ENCODE measurements at places on chromosomes 6 and 20.

DNA sequence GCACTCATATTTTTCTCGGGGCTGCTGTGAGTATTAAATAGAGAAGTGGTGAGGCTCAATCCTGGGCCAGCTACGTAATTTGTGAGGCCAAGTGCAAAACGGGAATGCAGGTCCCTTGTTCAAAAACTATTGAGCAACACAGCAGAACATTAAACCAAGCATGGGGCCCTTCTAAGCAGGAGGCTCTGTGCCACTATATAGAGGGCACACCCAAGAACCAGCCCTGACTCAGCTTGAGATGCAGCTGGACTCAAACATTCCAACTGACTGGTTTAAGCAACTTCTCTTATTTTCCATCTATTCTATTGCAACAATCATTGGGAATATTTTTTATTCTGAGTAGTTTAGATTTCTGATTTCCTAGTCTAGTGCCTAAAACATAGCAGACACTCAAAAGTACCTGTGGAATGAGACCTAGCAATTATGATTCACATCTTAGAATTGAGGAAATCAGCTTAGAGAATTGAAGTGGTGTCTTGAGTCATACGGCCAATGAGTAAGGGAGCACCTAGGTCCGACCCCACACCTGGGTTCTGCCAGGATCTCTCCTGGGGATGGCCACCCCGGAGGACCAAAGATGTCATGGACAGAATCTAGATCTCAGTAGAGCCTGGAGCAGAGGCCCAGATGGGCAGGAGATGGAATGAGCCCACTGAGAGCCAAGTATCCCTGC is 1.3 kb downstream of the SIRPB2 start:
- DNase-seq: no peak

- no peak for DNase-seq
Measured at GRCh38 chr6:114049367-114049966, 78.5 kb upstream of the HDAC2 start.

DNA sequence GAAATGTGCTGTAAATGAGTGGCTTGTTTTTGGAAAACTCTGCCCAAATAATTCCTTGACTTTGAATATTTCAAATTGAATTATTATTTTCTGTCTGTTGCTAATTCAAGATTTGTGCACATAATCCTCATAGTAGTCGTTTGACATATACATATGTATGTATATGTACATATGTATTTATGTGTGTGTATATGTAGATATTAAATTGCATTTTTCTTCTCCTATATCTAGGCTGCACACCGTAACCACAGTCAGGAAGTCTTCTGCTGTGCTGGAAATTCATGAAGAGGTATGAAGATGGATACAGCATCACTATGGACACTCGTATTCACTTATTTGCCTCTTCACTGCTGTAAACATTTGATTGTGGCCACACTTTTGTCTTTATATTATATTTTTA is 29.6 kb downstream of the OPN5 start:
- DNase-seq: no peak

DNA sequence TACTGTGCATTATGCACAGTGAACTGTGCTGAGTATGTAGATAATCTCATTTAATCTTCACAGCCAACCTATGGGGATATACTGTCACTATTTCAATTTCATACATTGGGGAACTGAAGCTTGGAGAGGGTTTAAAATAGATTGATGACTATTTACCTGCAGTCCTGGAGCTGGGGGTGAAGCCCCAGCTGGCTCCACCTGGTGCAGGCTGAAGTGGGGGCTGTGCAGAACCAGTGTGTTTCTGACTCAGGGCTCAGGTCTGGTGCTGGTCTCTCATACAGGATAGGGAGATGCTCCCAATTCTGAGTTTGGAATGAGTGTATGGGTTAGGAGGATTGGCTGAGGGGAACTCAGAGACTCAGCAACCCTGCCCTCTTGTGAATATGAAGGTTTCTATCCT is 176.1 kb upstream of the CEP162 start:
- DNase-seq: no peak

DNA sequence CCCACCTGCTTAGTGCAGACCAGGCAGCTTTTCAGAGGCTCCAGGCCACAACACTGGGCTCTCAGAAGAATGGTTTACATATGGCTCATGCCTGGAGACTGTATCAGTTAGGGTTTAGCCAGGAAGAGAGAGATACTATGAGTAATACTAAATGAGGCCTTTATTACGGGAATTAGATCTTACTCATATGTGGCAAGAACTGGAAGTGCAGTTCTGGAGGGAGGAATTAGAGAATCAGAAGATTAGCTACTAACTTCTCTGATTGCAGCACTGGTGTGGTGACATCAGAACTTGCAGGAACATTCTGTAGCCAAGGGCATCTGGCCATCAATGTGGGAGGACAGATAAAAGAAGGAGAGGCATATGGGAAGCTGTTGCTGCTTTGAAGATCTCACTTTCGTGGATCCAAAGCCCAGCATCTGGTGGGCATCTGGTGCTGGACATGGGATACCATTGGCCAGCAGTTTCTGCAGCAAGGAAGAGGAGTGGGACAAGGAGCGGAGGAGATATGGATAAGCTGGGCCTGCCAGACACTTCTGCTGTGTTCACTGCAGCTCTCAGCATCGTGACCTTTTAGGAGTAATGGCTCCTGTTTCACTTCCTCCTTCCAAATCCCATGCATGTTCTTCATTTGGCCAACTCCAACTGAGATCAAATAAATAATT is 248.5 kb downstream of the BTBD3 start:
- no peak for DNase-seq

- no peak for DNase-seq
Measured at GRCh38 chr6:140380427-140381218, 1006.2 kb upstream of the CITED2 start.
